Left colon (tissue), 2 donors: ENCODE measurements at places on chromosomes 3 and 15.

- DNase-seq, result no peak
These were observed 110.5 kb upstream of the GAP43 start for GRCh38 chr3:115512565-115513415.

GRCh38 chr15:35061161-35061824, 23.8 kb downstream of the NANOGP8 start:
- no peak for DNase-seq

- DNase-seq, result no peak
These were observed 27.1 kb downstream of the HEG1 start for GRCh38 chr3:125028657-125029056.

DNA sequence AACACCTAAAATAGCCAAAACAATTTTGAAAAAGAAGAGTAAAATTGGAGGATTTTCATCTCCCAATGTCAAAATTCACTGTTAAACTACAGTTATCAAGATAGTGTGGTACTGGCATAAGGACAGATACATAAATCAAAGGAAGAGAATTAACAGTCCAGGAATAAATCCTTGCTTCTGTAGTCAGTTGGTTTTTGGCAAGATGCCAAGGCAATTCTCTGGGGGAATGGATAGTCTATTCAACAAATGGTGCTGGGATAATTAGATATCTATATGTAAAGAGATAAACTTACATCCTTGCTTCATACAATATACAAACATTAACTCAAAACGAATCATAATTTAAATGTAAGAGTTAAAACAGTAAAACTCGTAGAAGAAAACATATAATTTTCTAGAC, 57.9 kb upstream of the SELENOK start:
- DNase-seq, result no peak

DNA sequence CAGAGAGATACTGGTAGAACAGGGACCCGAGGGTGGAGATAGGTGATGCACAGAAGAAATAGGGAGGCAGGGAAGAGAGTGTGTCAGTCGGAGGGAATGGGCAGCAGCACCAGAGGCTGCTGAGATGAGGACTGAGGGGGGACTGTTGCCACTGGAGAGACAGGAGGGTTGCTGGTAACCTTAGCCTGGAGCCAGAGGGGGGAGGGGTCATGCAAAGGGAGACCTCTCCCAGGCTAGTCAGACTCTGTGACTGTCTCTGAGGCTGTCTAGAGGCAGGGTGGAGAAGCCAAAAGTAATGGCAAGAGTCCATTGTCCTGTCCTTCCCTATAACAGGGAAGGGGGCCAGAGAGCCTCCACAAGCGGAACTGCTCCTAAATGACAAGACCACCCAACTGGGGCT, 2.1 kb upstream of the DLEC1 start:
- no peak for DNase-seq
